ENCODE measurements at places on chromosomes 2 and 18. TPM values are rescaled to one million over a fixed set of nuclear protein-coding genes. Genes with fewer than 3 reads are reported as not detected.

Gene RNF152
- polyA plus RNA-seq: 0.48 TPM

Gene CYP27A1
- polyA plus RNA-seq: 9.3 TPM

DNA sequence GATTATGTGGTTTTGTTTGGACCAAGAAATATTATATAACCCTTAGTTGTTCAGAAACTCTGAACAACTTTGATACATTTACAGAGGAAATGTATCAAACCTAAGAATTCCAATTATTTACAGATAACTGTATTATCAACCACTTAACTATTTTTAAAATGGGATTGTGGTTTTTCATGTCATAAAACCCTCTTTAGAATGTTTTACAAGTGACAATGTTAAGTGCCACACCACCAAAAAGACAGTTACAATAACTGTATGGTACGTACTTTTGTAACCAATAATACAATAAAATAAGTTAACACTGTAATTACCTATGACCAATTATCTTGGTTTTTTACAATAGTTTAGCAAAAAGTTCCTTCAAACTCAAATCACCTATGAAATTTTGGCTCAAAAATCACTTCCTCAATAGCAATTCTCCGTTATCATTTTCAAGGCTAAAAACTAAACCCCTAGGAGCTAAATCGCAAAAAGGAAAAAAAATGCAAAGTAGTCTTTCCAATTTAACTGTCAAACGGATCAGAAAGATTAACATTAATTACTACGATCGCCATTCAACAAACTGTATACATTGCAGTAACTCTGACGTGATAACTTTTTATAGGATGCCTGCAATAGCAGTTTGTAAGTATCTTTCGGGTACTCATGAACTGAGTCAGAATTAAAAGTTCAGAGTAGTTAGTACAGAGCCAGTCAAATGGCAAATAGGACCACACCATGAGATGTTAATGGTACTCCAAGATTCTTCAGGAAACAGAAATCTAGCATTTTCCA lies 1.5 kb downstream of the ROCK1 start:
- no peak for DNase-seq

DNA sequence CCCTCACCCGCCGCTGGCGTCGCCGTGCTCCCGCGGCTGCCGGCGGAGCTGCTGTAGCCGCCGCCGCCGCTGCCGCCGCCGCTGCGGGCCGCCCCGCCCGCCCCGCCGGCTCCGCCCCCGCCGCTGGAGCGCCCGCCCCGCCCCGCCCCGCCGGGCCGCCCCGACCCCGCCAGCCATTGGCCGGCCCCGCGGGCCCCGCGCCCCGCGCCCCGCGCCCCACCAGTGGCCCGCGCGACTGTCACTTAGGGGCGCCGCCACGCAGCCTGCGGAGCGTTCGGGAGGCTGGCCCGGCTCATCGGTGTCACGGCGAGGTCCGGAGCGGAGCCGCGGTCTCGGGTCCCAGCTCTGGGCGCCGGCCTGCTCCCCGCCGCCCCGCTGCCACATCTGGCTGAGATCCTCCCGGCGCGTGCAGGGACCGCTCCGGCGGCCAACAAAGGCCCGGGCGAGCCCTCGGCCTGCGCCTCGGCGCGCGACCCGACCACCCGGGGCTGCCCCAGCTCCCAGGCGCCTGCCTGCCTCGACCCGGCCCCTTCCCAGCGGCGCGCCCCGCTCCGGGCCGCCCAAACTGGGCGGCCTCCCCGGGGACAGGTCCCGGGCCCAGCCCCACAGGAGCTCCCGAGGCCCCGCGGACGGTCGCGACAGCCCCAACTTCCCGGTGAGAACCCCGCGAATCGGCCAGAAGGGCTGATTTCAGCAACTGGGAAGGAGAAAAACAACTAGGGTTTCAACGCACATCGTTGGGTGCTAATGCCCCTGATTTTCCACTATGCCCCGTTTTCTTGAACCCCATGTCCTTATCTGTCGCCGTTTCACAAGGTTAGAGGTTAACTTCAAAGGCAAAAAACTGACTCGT lies at the start of gene MGAT4A:
Gene MGAT4A (minus strand): TSS at position 92 of the 853 bp plus-strand sequence. CDS start 4,800 bp downstream, outside the sequence.
- peak; percentile 90 for DNase-seq

DNA sequence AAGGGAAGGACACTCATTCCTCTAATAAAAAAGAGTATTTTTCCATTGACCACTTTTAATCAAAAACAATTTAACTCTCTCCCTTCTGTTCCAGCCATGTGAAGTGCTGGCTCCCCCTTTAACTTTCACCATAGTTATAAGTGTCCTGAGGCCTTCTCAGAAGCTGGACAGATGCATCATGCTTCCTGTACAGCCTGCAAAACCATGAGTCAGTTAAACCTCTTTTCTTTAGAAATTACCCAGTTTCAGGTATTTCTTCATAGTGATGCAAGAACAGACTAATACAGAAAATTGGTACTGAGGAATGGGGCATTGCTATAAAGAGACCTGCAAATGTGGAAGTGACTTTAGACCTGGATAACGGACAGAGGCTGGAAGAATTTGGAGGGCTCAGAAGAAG lies 643.6 kb upstream of the DDX18 start:
- no peak for DNase-seq

GRCh38 chr2:11901351-11902069 lies 155.1 kb downstream of the LPIN1 start:
- no peak for DNase-seq

DNA sequence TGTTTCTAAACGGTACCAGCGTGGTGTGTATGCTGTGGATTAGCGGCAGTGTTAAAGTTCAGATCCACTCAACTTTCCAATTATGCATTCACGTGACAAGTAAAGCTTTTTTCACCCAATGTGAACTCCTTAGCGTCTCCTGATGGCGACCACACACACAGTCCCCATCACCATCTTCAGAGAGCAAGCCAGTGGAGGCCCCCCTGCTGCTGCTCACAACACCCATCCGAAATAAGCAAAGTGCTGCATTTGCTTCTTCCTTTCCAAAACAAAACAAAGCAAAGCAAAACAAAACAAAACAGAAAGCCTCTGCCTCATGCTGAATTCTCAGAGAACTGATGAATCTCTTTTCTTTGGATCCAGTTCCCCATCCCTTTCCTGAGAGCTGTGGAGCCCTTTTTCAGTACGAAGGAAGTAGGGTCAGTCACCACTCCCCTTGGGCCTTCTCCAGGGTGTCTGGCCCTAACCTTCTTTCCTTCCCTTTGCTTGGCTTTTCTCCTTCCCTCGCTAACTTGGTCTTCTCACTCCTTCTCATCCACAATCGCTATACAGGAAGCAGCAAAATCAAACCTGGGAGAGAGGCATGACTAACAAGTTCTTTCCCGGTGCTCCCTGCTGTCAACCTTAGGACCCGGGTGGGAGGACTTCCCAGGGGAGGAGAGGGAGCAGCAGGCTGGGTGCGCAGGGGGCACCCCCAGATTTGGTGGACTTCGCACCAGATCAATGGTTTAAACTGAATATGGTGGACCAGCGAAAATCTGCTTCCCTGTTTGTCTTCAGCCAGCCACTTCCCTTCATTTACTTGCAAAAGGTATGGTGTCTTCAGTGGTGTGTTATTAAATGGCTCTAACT lies 56.0 kb downstream of the NRP2 start:
- no peak for DNase-seq

DNA sequence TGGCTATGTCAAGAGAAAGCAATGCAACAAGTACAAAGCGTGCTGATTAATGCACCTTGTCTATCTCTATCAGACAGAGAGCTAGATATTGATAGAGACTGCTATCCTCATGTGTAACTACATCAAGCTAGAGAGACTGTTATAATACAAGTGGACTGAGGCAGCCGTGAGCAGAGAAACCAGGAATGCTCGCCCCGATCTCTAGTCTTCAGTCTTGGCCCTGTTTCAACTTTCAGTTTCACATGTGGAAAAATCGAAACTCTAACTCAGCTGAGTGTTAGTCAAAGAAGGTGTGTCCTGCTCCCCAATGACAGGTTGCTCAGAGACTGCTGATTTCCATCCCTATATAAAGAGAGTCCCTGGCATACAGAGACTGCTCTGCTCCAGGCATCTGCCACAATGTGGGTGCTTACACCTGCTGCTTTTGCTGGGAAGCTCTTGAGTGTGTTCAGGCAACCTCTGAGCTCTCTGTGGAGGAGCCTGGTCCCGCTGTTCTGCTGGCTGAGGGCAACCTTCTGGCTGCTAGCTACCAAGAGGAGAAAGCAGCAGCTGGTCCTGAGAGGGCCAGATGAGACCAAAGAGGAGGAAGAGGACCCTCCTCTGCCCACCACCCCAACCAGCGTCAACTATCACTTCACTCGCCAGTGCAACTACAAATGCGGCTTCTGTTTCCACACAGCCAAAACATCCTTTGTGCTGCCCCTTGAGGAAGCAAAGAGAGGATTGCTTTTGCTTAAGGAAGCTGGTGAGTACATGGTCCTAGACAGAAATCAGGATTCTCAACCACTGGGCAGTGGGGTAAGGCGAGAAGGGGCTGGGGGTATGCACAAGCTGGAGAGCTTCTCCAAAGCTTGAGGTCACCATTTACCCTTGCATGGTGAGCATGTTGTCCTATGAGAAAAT lies at the start of gene RSAD2:
Gene RSAD2 (plus strand): TSS at position 376 of the 903 bp plus-strand sequence. CDS start 24 bp downstream, at position 400.
- DNase-seq: no peak

DNA sequence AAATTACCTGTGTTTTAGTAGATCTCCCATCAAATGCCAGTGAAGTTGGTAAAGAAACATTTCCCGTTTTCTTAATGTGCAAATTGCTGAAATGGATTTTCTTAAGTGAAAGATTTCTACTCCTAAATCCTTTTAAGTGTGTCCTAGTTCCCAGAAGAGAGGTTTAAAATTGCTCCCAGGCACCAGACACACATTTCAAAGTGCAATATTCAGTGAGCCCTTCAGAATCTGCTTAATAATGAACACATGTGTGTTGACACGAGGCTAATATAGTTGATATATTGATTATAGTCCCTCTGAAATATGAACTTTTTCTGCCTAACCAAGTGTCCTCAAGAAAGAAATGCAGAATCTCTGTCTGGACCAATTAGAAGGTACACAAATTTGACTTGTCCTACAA lies 861.7 kb upstream of the CNTNAP5 start:
- DNase-seq: no peak
